ENCODE measurements at places on chromosomes 13 and 19. TPM values are rescaled to one million over a fixed set of nuclear protein-coding genes. Genes with fewer than 3 reads are reported as not detected.

- peak; percentile 77 for DNase-seq
Observed at GRCh38 chr19:49339301-49340068, 4.3 kb downstream of the CD37 start.

DNA sequence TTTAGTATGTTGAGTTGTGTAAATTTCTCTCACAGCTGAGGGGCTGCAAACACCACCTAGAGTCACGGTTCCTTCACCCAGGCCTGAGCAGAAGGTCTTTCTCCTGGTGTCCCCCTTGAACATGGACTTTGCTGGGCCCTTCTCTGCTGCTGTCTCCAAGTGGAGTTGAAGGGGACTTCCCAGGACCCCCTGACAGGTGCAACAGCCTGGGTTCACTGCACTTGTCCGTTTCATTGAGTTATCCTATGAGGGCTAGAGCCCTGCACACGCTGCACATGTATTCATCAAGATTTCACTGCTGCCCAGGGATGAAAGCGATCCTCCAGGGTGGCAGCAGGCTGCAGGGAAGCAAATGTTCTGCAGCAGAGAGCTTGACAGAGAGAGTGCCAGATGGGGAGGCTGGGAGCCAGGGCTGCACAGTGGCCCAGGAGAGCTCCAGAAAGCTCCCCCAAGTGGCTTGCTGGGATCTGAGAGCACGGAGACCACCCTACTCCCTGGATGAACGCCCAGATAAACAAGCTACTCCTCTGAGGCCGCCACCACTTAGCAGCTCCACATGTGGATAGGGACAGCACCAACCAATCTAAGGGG lies 10.3 kb downstream of the TMEM272 start:
- DNase-seq: peak; percentile 47

DNA sequence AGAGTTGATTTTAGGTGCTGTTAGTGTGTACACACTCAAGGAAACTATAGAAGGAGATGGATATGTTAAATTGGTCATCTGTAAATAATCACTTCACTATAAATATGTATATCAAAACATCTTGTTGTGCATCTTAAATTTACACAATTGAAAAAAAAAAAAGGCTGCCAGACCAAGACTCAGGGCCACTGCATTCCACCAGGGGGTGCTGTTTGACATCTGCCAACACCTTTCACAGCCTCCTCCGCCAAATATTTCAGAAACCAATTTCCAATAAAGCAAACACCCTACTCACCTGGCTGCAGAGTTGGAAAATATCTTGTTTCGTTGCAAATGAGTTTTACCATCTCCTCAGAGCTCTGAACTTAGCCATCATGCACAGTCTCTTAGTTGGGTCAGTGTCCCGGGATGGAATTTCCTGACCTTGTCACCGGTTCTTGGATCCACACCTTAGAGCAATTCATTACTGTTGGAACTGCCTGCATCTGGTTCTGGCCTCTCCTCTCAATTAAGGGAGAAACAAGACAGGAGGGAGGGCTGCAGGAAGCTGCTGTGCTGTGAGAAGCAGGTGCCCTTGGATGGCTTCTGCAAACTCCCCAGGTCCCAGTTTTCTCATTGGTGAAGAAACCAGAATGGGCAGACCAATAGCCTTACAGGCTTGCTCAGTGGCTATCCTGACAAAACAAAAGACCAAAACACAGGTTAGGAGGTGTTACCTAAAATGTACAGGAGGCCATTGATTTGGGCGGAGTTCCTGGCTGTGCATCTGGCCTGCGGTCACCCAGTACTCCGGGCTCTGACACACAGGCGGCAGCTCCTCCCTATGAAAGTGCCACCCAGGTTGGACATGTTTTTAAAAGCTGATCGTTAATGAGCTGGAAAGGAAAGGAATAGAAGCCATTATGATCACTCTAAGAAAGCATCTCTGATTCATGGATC lies 746.6 kb downstream of the UQCRFS1 start:
- DNase-seq: peak; percentile 20

The APLP1 gene
- 97.6 TPM for total RNA-seq

The RASGRP4 gene
- 0.36 TPM for total RNA-seq
